ENCODE measurements at places on chromosomes 7 and 10.

DNA sequence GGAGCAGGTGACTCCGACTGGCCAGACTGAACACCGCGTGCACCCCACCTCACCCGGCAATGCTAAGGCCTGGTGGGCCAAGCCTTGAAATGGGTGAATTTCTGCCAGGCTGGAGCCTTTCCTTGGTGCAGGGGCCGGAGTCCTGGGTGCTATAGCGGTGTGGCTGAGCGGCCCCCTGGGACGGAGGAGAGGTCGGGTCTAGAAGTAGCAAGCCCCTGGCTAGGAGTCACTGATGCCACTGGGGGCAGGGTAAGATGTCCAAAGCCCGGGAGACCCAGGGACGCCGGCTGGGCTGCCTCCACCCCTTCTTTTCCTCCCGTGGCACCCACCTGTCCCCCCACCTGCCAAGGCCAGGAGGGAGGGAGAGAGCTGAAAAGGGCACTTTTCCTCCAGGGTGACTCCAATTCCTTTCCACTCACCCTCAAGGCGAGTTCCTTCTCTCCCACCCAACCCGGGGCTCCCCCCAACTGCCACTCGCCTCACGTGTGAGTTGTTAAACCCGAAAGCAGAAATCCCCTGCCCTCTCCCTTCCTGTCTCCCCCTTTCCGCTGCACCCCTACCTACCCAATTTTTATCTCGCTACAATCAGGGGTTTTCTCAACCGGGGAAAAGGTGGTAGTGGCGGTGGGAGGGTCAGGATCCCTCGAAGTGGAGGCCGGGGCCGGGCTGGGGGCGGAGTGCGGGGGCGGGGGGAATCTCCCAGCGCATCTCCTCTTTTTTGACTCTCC is 6.0 kb upstream of the GATA3 start:
- no peak for DNase-seq

- DNase-seq, result no peak
Measured at GRCh38 chr10:77332256-77332655, 305.4 kb downstream of the KCNMA1 start.

- DNase-seq, result no peak
Measured at GRCh38 chr7:142488036-142488633, 230.3 kb upstream of the PRSS58 start.

GRCh38 chr7:94890216-94890615 is 17.2 kb upstream of the PPP1R9A start:
- no peak for DNase-seq

GRCh38 chr7:116859323-116859722 is 3.1 kb upstream of the CAPZA2 start:
- DNase-seq, result no peak

GRCh38 chr7:112005205-112005775 is 200.9 kb downstream of the DOCK4 start:
- DNase-seq, result no peak

- no peak for DNase-seq
Measured at GRCh38 chr7:88395715-88396114, 89.0 kb upstream of the STEAP4 start.

GRCh38 chr7:141837683-141838082 is 3.6 kb downstream of the PRSS37 start:
- DNase-seq, result no peak

GRCh38 chr10:31739711-31740110 is 188.9 kb downstream of the ARHGAP12 start:
- no peak for DNase-seq

GRCh38 chr10:123864923-123865322 is 26.7 kb downstream of the CPXM2 start:
- DNase-seq, result no peak

GRCh38 chr10:65235266-65235665 is 1690.6 kb upstream of the LRRTM3 start:
- DNase-seq, result no peak

DNA sequence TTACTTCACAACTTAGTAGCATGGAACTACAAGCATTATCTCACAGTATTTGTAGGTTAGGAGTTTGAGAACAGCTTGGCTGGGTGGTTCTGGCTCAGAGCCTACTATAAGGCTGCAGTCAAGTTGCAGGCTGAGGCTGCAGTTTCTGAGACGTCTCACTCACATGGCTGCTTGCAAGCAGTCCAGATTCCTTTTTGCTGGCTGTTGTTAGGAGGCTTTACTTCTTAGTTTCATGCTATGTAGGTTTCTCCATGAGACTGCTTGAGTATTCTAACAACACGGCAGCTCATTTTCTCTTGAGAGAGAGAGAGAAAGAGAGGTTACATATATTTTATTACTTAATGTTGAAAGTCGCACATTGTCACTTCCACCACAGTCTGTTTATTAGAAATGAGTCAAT is 1073.9 kb downstream of the NXPH1 start:
- no peak for DNase-seq

- DNase-seq, result peak; percentile 27
Measured at GRCh38 chr7:105336009-105336408, 52.7 kb downstream of the SRPK2 start.

DNA sequence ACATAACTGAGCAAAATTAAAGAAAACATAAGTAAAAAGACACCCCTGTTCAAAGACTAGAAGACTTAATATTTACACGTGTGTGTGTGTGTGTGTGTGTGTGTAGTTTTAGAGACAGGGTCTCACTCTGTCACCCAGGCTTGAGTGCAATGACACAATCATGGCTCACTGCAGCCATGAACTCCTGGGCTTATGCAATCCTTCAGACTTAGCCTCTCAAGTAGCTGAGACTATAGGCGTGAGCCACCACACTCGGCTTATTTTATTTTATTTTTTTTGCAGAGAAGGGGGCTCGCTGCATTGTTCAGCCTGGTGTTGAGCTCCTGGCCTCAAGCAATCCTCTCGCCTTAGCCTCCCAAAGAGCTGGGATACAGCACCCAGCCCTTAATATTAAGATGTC is 90.3 kb downstream of the JMJD1C start:
- no peak for DNase-seq

- DNase-seq, result no peak
Measured at GRCh38 chr10:3186368-3186767, 13.8 kb upstream of the PITRM1 start.

DNA sequence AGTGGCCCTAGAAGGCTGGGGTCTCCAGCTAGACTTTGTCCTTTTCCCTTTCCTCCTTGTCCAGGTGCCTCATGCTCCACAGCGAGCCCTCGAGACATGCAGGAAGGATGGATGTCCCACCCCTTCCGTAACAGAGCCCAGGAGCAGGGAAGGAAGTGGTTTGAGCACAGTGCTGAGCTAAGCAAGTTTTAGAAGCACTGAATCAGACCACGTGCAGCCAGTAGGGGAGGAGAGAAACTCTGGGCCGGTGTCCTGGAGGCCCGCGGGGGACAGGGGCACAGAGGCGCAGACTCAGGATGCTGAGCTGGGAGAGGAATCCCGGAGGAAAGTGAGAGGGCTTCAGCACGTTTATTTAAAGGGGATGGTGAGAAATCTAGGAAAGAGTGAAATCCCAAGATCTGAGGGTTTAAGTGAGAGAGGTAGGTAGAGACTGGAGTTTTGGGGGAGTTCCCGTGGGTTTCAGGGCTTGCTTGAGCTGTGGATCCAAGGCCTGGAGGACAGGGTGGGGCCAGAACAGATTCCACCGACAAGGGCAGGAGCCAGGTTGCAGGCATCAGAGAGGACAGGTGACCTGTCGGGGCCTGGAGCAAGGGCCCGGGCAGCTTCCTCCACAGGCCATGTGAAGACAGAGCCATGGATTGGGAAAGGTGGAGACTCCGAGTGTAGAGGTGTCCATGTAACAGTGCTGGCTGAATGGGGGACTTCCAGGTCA is 4.4 kb upstream of the IRF5 start:
- DNase-seq, result peak; percentile 77

DNA sequence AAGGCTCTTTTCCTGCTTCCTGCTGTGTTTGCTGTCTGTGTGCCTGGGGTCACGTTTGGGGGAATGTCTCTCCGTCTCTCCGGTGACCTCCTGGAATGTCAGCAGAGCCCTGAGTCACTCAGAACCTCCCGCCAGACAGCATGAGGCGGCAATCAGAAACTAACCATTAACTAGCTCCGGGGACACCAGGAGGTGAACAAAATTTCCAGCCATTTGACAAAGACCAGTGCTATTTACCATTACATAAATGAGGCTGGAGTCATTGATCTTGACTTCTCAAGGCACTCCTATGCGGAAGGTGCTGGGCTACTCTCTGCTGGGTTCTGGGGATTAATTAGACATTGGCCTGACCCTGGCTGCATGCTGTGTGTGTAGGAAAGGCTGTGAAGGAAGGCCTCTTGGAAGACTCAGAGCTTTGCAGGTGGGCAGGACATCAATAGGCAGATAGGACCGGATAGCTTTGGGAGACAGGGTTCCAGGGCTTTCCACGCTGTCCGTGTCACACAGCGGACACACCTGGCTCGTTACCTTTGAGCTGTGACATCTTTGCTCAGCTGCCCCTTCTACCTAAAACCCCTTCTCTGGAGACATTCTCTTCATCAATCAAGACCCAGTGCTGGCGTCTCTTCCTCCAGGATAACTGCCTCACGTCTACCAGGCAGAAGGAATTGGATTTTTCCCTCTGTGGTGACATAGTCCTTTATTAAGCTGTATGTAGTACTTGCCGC is 77.0 kb downstream of the PFKFB3 start:
- DNase-seq, result no peak

DNA sequence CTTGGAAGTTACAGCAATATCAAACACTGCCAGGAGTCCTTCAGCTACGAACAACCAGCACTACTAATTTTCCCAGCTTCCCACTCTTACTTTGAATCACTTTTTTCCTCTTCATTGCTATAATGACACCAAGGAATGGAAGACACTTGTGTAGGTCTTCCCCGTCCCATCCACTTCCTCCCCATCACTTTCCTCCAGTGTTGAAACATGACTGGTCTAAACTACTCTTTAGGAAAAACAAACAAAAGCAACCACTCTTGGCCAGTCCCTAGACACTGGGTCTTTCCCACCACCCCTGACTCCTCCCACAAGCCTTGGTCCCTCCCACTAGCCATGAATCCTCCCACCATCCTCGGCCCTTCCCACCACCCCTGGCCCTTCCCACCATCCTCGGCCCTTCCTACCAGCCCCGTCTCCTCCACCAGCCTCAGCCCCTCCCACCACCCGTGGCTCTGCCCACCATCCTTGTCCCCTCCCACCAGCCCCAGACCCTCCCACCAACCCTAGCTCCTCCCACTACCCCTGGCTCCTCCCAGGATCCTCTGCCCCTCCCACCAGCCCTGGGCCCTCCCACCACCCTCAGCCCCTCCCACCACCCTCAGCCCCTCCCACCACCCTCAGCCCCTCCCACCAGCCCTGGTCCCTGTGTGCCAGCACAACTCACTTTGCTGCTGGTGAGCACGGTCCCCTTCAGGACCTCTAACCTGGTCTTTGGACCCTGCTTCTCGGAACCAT is 68.5 kb downstream of the CXCL12 start:
- DNase-seq, result no peak

- no peak for DNase-seq
Measured at GRCh38 chr10:103793920-103794883, 61.2 kb downstream of the SH3PXD2A start.

- DNase-seq, result no peak
Measured at GRCh38 chr10:127302343-127302742, 106.0 kb upstream of the INSYN2A start.

DNA sequence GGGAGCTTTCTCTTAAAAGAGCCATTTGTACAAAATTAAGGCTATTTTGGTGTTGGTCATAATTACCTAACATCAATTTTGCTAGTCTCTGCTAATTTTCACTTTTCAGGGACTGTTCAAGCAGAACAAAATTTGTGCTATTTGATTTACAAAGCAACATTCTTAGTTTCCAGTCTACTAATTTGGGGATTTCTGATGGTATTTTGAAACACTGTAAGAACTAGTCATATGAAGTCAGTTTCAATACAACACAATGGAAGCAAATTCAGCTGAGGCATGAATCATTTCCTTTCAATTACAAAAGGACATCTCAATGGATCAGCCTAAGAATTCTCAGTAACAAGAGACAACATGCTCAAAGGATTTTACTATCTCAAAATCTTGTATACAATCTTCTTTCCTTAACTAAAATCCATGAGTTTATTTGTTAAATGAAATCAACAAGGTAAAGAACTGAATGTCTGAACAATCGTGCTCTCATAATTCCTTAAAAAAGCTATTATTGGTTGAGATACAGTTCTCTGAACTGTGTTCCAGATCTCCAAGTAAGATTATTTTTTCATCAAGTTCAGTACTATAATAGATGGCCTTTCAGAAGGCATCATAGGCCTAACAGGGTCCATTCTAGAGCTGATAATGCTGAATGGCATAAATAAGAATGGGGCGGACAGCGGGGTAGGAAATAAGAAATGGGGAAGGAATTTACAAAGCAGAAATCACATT is 144.6 kb downstream of the NRCAM start:
- DNase-seq, result no peak

DNA sequence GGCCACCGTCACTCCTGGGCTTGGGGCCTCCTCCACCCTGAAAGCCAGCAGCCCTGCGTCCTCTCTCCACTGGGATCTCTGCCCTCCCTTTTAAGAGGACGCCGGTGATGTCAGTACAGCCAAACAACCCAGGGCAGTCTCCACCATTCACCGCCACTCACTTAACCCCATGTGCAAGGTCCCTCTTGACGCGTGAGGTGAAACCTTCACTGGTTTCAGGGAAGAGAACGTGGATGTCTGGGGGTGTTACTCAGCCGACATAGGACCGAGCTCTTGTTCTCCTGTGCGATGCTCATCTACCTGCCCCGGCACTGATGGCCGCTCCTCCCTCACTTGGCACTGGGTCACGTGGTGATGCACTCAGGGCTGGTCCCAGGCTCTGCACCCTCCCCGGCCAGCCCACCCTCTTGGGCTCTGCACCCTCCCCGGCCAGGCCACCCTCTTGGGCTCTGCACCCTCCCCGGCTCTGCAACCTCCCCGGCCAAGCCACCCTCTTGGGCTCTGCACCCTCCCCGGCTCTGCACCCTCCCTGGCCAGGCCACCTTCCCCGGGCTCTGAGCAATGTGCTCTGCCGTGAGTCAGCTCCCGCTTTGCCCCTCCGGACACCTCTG is 36.1 kb downstream of the ADGRA1 start:
- no peak for DNase-seq

- DNase-seq, result no peak
Measured at GRCh38 chr10:527416-527815, 162.1 kb downstream of the DIP2C start.

DNA sequence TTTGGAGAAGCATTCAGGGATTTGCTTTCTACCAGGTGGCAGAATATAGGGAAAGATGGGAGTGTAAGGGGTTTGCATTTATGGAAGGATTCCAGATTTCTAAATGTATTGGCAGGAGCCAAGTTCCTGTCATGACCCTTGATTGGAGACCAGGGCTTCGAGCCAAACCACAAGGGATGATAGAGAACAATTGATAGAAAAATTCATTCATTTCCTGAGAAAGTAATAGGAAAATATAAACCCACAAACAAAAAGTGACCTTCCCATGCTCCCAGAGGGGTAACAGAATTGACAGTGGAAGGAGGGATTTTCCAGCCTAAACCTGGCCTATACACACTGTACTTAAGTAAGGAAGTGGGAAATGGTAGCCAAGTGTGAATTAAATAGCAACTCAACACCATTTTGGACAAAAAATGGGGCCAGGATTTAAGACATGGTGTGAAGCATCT is 22.4 kb upstream of the IFIT2 start:
- DNase-seq, result no peak

DNA sequence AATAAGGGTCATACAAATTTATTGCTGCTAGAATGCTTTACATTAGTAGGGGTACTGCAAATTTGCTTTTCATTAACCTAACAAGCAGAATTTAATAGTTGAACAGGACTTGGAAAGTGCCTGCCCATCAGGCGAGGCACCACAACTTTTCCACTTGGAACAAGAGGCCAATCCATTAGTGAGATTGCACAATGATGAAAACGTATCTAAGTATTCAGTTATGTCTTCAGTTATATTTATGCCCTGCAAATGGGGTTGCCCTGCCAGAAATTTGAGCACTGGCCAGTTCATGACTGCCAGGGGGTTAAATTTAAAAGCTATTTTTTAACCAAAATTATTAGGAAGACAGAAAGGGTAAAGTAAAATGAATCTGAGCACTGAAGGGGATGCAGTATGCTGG is 111.1 kb upstream of the PALS2 start:
- DNase-seq, result no peak

Measured in KBM-7 (cell line).